COR-L47 (cell line): ENCODE measurements at places on chromosomes 7 and 10.

DNA sequence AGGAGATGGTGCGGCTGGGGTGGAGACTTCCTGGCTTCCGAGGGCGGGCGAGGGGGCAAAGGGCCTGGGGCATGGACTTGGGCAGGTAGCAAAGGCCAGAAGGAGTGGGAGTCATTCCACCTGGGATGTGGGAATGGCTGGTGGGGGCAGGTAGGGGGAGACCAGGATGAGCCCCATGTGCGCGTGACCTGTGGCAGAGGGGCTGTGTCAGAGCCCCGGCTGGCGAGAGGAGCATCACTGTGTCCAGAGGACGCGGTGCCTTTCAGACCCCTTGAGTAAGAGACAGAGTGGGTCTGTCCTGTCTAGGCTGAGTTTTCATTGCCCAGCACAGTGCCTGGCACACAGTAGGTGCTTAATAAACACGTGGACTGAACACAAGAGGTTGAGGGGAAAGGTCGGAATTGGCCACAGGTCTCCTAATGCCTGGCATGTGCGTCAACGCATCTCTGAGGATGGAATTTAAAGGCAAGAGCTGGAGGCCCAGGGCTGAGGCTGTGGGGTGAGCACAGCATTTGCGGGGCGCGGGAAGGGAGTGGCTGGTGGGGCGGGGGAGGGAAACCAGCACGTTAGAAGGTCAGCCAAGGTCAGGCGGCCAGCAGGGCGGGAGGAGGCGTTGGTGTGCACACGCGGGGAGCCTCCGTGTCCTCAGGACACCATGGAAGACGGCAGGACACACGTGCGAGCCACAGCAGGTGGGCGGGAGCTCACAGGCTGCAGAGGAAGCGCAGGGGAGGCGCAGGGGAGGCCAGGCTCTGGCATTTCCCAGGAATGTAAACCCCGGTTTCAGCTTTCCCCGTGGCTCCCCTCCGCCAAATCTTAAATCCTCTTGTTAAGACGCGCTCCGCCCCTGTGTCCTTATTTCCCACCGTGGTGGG, 51.8 kb downstream of the CUX1 start:
- DNase-seq = no peak

DNA sequence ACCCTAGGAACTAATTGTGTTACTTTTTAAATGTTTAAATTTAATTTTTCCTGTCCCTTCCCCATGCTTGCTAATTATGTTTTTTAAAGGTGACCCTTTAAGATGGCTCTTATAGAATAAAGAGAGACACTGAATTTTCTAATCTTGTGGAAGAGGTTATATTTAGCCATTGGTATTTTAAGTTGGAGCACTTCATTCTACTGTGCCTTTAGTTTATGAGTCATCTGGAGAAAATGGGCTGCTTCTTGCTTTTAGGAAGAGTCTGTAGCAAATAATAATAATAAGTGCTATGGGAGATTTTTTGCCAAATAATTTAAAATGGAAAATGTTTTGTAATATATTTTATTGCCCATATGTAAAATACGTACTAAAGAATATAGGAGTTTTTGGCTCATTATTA, 139.7 kb downstream of the ADK start:
- no peak for DNase-seq

GRCh38 chr10:24911029-24911428, 41.4 kb downstream of the PRTFDC1 start:
- DNase-seq = no peak

GRCh38 chr7:24403557-24403956, 119.6 kb downstream of the NPY start:
- no peak for DNase-seq

DNA sequence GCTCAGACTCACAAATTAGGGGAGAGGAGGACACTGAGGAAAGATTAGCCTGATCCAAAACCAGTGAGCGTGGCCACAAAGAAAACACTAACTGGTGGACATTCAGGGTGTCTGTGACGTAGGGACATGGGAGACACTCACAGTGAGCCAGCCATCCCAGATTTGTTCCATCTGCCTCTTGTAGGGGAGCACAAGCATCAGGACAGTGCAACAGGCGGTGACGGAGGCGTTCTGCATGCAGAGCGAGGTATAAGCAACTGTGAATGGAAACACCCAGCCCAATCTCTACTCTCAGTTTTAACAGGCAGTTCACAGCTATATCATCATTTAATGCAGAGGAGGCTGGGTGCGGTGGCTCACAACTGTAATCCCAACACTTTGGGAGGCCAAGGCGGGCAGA, 52.8 kb upstream of the TOMM7 start:
- DNase-seq = no peak

GRCh38 chr10:30184397-30185033, 125.1 kb upstream of the JCAD start:
- no peak for DNase-seq

GRCh38 chr7:115417662-115418061, 495.8 kb downstream of the MDFIC start:
- no peak for DNase-seq

- no peak for DNase-seq
Observed at GRCh38 chr7:37311355-37311754, 137.3 kb downstream of the ELMO1 start.

- DNase-seq = no peak
Observed at GRCh38 chr10:26650406-26650805, 47.1 kb upstream of the PDSS1 start.

DNA sequence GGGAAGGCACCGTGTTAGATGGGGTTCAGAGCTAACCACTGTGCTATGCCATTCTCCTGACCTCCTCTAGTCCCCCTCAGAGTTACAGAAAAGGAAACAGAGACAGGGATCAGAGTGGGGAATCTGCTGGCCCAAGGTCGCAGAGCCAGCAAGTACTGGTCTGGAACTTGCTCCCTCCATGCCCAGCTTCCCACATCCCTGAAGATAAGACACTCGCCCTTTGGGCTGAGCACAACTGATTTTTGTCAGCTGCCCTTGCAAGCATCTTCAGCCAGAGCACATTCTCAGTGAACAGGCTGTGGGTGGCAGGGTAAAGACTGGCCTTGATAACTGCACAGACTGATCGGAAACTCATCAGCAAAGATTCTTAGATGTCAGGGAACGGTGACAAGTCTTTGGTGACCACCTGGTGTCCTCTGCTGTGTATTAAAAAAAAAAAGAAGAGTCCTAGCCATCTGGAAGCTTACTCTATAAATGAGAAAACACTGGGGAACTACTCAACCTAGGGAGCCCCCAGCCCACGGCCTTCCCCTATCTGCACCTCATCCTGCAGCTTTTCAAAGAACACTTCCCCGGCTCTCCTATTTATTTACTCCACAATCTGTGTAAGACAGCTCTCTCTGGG, 1.3 kb upstream of the SORBS1 start:
- DNase-seq = no peak

GRCh38 chr7:151851782-151852181, 25.1 kb downstream of the PRKAG2 start:
- DNase-seq = no peak

GRCh38 chr10:128215733-128216132, 89.5 kb upstream of the MKI67 start:
- no peak for DNase-seq

- DNase-seq = no peak
Observed at GRCh38 chr7:76077435-76077834, 29.5 kb downstream of the MDH2 start.

DNA sequence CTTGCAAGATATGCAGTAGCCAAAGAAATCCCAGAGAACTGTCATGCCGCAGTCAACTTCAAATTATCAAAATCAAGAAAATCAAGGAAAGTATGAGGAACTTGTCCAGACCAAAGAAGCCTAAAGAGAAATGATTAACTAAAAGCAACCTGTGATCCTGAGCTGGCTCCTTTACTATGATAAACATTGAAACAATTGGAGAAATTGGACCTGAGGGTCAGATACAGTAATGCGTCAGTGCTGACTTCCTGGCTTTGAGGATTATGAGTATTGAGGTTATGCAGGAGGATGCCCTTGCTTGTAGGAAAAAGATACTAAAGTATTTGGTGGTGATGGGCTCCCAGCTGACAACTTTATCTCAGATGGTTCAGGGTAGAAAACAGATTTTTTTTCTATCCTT, 324.7 kb upstream of the AKR1E2 start:
- DNase-seq = no peak

- no peak for DNase-seq
Observed at GRCh38 chr7:98465022-98465421, 64.1 kb upstream of the BAIAP2L1 start.

- DNase-seq = no peak
Observed at GRCh38 chr7:5792268-5792667, 10.8 kb upstream of the RNF216 start.

GRCh38 chr10:88028654-88029053, 165.2 kb downstream of the PTEN start:
- DNase-seq = no peak

- no peak for DNase-seq
Observed at GRCh38 chr10:101221549-101221948, 7.7 kb downstream of the LBX1 start.

GRCh38 chr10:112202076-112202475, 18.5 kb upstream of the GPAM start:
- DNase-seq = no peak

DNA sequence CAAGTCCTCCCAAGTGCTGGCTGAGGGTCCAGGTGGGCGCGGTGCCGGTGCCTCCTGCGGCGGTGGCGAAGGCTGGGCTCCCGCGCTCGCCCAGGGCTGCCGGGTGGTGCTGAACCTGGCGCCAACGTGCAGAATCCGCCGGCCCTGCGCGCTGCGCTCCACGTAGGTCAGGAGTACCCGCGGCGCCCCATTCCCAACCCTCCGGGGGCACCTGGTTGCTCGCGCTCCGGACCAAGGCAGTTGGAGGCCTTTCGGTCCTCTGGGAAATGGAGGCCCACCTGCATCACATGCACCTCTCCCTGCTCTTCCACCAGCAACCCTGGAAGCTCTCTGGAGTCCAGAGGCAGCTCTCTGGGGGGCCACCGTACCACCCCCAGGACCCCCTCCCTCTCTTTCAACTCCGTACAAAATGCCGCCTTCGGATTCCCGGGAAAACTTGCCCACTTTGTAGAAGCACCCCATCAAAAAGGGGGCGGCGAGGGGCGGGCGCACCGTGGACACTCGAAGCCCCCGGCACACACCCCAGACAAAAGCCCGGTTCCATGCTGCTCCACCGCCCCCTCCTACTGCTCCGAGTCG, 745 bp downstream of the SLC16A9 start:
- peak; percentile 30 for DNase-seq

DNA sequence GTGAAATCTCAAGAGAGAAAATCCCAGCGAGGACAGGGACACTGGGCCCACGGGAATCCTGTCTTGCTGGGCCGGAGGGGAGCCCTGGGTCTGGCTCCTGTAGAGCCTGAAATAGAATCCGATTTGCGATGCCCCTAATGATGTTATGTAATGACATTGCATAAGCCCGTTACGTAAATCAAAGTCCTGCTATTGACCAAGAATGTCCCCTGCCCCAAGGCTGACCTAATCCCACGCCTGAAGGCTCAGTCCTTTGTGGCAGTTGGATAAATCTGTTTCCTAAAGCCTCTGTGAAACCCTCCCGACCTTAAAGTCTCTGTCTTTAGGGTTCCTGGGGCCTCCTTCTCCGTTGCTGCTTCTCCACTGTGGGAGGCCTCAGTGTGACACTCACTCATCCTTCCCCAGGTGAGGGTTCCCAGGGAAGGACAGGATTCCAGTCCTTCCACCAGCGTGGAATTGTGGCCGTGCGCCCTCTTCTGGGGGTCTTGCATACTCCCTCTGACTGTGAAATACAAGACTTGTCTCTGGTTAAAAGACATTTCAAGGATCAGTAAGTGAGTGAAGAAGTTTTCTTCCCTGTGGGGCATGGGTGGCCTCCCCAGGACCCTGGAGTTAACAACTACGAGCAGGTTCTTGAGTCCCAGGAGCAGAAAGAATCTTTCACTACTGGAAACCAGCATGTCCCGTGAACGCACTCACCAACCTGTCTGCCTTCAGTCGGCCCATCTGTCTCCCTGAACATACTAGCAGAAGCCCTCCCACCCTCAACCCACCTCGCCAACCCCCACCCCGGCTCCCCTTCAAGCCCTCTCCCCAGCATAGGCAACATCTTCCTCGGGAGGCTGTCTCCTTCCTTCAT, 19.8 kb downstream of the ZNF467 start:
- peak; percentile 45 for DNase-seq

- DNase-seq = no peak
Observed at GRCh38 chr10:37774351-37774750, 83.1 kb downstream of the ZNF248 start.

DNA sequence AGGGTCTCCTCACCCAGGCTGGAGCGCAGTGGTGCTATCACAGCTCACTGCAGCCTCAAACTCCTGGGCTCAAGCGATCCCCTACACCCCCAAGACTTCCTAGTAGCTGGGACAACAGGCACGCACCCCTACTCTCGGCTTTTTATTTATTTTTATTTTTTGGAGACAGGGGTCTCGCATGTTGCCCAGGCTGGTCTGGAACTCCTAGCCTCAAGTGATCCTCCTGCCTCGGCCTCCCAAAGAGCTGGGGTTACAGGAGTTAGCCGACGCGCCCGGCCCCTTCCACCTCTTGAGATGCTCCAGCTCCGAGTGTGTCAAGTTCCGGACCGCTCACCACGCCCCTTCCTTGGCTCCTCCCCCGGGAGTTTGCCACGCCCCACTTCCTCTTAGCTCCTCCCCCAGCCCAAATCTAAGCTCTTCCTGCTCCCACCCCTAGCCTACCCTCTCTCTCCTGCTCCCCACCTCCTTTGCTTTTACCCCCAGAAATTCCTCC, 6.3 kb downstream of the NAT16 start:
- no peak for DNase-seq

- no peak for DNase-seq
Observed at GRCh38 chr7:50812841-50813475, 30.3 kb upstream of the GRB10 start.

DNA sequence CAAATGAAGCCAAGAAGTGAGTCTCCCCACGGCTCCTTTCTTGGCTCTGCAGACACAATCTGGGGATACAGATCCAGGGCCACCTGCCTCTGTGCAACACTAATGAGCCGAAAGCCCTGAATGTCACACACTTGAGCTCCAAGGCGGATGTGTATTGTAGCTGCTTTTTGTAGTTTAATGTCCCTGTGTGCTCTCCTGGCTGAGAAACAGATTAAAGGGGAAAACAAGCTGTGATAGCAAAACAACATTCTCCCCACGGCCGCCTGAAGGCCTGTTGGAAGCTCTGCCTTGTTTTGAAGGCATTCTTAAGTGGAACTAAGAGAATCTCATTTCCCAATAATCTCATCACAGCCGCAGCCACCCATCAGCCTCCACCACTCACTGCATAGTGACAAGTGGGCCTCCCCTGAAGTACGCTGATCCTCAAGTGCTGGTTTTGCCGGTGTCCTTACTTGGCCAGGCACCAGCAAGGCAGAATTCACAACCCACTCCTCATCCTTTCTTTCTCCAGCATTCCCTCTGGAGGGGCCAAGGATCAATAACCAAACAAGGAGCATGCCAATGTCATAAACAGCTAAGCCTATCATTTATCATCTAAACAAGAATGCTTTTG, 44.4 kb upstream of the AMPH start:
- no peak for DNase-seq

DNA sequence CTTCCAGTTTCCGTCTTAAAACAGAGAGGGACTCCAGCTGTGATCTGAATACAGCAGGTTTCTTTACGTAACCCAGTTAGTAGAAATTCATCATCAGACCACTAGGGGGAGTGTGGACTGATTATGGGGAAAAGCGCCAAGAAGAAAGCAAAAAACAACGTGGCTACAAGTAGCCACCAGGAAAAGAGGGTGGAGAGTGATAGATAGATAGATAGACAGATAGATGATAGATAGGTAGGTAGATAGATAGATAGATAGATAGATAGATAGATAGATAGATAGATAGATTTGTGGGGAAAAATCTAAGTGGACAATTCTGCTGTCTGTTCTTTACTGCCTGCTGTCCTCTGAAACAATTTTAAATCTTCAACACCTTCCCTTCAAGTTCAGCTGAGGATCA, 12.7 kb upstream of the AKR1B10 start:
- peak; percentile 61 for DNase-seq

GRCh38 chr7:22464299-22464698, 35.7 kb downstream of the STEAP1B start:
- no peak for DNase-seq
